HepG2 (cell line): ENCODE measurements at places on chromosomes 16 and 17. TPM values are rescaled to one million over a fixed set of nuclear protein-coding genes. Genes with fewer than 3 reads are reported as not detected.
A peak's percentile ranks its signal among the peaks of the same experiment; 100 is the strongest.

DNA sequence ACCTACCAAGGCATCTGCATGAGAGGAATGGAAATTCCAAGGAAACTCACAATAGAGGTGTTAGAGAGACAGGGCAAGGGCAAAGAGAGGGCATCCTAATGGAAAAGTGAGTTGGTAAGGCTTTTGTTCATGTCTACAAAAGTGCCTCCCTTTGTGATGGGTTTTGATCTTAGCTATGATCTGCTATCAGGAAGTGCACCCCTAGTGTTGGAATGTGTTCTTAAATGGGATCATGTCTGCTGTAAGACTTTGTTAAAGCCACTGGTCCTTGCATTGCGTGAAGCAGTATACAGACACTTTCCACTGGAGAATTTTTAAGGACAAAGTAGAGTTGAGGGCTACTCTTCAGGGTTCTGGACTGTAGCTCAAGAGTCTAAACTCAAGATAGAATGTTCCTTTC is 92.0 kb downstream of the MAP2K6 start:
- DNase-seq = peak; percentile 38

The ARHGDIG gene
- 0.48 and 0.63 TPM in 2 replicates for polyA plus RNA-seq

- DNase-seq = no peak
Measured at GRCh38 chr16:3459401-3460090, 16.1 kb downstream of the NAA60 start.

DNA sequence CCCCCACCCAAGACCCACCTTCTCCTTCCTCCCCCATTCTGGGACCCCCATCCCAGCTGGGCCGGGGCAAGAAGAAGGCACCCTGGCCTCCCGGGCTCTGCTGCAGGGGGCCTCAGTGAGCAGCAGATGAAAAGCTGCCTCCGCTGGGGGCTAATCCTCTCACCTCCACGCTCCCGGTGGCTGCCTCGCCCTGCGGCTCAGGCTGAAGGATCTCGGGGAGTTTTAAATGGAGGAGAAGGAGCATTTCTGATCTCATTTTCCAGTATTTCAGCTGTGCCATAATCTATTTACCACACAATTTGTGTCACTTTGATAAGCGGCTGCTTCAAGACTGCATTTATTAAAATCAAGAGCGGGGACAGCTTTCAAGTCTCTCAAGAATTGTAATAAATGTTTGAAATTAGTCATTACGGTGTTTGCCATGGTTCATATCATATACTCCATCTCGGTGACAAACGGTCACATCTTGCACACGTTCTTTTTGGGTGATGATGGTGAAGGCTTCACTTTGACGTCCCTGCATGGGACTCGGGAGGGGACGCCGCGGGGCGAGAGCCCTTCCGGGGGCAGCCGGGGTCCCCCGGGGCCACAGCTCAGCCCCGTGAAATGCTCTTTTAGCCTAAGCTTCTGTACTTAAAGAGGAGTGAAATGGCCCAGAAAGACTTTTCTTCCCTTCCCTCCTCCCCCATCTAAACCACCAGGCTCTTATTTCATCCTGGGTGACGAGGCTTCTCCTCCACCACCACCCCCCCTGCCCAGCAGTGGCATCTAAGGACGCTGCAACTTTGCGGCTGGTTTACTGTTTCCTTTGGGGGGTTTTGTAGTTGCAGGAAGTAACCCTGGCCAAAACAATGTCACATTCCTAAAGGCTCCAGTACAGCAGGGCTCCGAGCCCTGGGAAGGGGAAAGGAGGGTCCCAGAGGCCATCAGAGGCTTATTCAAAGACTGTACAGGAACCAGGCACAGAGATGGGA is 313.1 kb upstream of the TNRC6C start:
- no peak for DNase-seq
